ENCODE measurements at places on chromosomes 5 and 9. TPM values are rescaled to one million over a fixed set of nuclear protein-coding genes. Genes with fewer than 3 reads are reported as not detected.

The AK8 gene
- total RNA-seq: 0.11 TPM

The NAIP gene
- 1.6 TPM for total RNA-seq

The DAB2 gene
- not detected for total RNA-seq

The TAF11L10 gene
- not detected for total RNA-seq

The C7 gene
- total RNA-seq: not detected
